ENCODE measurements at places on chromosomes 4 and X.

- DNase-seq = no peak
Measured at GRCh38 chr4:86926435-86927086, 8.2 kb upstream of the AFF1 start.

- peak; percentile 43 for DNase-seq
Measured at GRCh38 chr4:125582302-125582701, 267.5 kb downstream of the FAT4 start.

DNA sequence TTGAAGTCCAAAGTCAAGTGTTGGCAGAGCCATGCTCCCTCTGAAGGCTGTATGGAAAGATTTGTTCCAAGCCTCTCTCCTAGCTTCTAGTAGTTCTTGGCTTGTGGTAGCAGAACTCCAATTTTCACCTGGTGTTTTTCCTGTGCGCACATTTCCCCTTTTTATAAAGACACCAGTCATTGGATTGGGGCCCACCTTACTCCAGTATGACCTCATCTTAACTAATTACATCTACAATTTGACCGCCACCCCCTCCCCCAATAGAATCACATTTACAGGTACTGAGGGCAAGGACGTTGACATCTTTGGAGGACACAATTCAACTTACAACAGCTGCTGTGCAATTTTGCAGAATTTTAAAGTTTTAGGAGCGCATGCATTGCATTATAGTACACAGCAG is 16.8 kb downstream of the RAB39B start:
- DNase-seq = no peak

DNA sequence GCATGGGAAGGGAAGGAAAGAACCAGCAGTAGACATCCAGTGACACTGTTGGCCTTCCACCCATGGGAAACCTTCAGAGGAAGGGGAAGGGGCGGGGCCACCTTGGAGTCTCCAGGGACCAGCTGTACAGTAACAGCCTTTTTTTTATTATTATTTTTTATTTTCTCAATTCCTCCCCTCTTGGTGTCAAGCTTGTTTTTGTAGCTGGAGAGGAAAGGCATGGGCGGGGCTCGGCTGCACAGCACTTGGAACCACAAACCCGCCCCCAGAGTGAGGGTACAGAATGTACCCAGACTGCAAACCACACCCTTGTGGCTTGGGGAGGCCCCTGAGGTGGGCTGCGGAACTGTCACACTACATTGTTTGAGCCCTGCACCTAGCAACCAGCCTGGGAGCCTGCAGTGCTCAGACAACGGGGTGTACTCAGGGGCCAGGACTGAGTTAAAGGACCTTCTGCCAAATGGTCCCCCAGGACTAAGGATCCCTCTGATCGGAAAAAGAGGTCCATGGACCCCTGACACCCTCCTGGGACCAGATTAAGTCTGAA is 45.7 kb downstream of the PRPS1 start:
- DNase-seq = peak; percentile 4

- no peak for DNase-seq
Measured at GRCh38 chr4:10102474-10103332, 13.9 kb downstream of the WDR1 start.

Measured in fibroblast of skin of right quadriceps (primary cell).